ENCODE measurements at places on chromosomes 11 and 22. TPM values are rescaled to one million over a fixed set of nuclear protein-coding genes. Genes with fewer than 3 reads are reported as not detected.

H19 gene
- 11,782 TPM for total RNA-seq

GGTLC2 gene
- total RNA-seq, result not detected

GRCh38 chr22:27349456-27349855 lies 452.1 kb downstream of the MN1 start:
- no peaks in the 10 kb centered on the region for H3K4me1 ChIP-seq
- no peak for DNase-seq
- no peak overlapping the region for H3K4me3 ChIP-seq
- H3K27me3 ChIP-seq, result peaks cover 8% of the 10 kb centered on the region
- no peak overlapping the region for H3K27ac ChIP-seq
- no peaks in the 10 kb centered on the region for H3K36me3 ChIP-seq

DNA sequence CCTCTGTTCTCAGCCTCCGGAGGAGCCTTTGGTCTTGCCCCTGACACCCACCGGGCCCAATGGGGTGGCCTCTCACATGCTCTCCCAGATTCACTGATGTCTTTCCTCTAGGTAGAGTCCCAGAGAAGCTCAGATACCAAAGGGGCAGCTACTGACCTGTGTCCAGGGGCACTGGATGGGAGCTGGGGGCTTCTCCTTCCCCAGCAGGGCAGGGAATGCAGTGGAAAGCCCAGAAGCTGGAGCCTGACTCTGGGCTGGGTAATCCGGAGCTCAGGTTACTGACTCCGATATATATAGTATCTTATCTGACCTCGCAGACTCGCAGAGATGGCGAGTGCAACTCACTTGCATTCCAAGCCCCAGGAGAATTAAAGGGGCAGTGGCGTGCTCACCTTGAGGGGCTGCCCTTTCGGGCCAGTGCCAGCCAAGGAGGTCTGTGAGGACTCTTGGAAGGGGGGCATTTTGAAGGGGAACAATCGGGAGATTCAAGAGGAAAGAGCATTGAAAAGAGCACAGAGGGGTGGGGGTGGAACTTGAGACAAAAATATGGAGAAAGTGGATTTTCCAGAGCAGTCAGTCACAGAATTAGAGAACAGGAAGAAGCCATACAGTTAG lies 2.5 kb downstream of the USP2 start:
- peak overlapping the region; percentile 44 for H3K4me3 ChIP-seq
- H3K27me3 ChIP-seq, result peaks cover 3% of the 10 kb centered on the region
- peak; percentile 65 for DNase-seq
- H3K27ac ChIP-seq, result peak overlapping the region; percentile 95

DNA sequence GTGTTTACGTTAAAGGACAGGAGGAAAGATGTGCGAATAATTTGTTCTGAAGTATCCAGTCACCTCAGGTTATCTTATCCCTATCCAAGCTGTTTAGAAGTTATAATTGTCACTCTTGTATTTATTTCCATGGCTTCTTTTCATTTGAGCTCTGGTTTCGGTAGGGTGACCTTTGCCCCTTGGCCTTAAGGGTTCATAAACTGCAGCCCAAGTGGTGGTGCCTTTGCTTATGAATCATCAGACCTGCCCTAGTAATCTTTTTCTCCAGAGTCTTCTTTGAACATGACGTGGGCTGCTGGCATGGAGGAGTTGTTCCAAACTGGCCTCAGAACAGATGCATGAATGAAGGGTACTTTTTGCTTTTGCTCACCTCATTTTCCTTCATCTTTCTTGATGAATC lies 6.5 kb upstream of the CRYBB3 start:
- H3K27me3 ChIP-seq, result no peaks in the 10 kb centered on the region
- no peak overlapping the region for H3K27ac ChIP-seq
- DNase-seq, result no peak
- H3K4me3 ChIP-seq, result no peak overlapping the region
- H3K36me3 ChIP-seq, result peaks cover 14% of the 10 kb centered on the region

Data from muscle of leg (tissue), 16 donors.